A549 treated with Hydrocortisone at 1 μM for 4 hours (cell line): ENCODE measurements at places on chromosomes 12 and 14. TPM values are rescaled to one million over a fixed set of nuclear protein-coding genes. Genes with fewer than 3 reads are reported as not detected.

FRMD6 gene
- 28.6 to 48.0 TPM (median 34.1 TPM) in 5 replicates for total RNA-seq

AJUBA gene
- total RNA-seq, result 31.9 to 40.6 TPM (median 34.4 TPM) in 5 replicates

SAMD4A gene
- 9.8 to 12.3 TPM (median 11.8 TPM) in 5 replicates for total RNA-seq

SERPINA3 gene
- 11.8 to 16.1 TPM (median 13.4 TPM) in 5 replicates for total RNA-seq

PPFIA2 gene
- total RNA-seq, result not detected in 5 replicates

BICD1 gene
- 12.1 to 14.0 TPM (median 13.3 TPM) in 5 replicates for total RNA-seq
